ENCODE measurements at places on chromosomes 5 and 9.

DNA sequence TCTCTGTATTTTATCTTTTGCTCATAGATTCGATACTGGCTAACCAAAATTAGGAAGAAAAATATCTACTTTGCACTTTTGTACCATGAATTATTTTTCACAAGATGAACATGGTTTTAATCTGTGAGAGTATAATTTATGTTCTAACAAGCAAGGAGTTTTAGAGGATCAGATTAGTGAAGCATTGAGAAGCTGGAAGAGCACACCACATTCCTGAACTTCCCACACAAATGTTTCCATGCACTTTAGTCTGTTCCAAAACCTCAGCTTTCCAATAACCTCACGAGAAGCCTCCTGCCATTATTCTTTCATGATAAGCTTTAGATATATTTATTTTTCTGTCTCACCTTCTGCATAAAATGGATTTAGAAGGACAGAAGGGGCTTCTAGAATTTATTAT is 98.7 kb upstream of the MPDZ start:
- no peak for DNase-seq

GRCh38 chr9:131406563-131407436 is 12.9 kb downstream of the PRRC2B start:
- no peak for DNase-seq

DNA sequence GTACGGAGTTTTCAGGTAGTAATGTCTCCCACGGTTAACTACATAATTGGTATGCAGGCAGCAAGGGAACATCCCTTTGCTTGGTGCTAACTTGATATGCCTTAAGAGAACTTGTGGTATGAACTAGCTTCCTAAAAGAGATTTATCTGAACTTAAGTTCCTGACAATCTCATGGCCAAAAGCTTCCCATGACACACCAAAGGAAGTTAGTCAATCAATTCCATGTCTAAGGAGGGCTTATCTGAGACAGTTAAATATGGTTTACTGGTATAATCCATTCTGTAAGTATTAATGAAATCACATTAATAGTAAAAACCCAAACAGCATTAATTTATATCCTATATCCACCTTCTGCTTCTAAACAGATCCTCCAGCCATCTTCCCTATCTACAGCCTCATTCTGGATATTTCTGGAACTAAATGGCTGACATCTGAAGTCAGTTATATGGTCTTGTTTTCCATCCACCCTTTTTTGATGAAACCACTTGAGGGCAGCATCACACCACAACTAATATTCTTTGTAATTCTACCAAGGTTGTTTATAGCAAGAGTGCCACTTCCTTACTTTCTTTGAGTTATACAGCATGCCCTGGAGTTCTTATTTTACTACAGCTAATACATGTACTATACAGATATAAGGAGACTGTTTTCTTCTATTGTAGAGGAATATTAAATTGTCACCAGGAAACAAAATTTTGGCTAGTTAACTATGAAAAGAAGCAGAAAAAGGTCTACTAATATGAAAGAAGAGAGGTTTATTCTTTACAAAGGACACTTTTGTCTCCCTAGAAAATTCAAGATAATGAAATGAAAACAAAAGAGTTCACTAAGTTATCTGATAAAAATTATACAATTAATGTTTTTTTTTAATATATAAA is 34.7 kb downstream of the SHOC1 start:
- peak; percentile 60 for DNase-seq

- no peak for DNase-seq
Observed at GRCh38 chr5:178372142-178372571, 139.6 kb upstream of the PHYKPL start.

- no peak for DNase-seq
Observed at GRCh38 chr9:37121881-37122280, 1.5 kb downstream of the ZCCHC7 start.

GRCh38 chr5:106269252-106269843 is 1401.4 kb downstream of the EFNA5 start:
- no peak for DNase-seq

DNA sequence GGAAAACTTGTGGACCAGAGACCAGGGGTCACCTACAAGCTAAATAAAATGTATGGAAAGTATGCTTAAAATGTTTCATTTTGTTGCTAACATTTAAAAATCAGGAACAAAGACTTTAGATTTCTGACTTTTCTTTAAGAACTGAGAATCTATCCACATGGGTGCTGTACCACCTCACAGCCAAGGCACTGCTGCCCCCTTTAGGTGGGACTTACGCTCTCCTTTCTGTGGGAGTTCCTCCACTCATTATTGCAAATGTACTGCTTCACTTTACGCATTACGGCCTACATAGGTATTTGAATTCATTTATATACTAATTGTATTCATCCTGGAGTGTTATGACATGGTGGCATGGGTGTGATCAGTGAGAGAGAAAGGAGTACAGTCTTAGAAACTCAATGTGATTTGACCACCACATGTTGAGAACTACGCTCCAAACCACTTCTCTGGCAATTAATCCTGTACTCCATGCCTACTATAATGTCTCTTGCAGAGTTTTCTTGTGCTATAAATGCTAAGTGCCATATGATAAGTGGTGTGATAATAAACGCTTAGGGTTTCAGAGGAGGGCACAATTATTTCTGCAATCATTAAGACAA is 24.7 kb upstream of the CETN3 start:
- no peak for DNase-seq

GRCh38 chr9:22171691-22172090 is 162.6 kb upstream of the CDKN2B start:
- no peak for DNase-seq

DNA sequence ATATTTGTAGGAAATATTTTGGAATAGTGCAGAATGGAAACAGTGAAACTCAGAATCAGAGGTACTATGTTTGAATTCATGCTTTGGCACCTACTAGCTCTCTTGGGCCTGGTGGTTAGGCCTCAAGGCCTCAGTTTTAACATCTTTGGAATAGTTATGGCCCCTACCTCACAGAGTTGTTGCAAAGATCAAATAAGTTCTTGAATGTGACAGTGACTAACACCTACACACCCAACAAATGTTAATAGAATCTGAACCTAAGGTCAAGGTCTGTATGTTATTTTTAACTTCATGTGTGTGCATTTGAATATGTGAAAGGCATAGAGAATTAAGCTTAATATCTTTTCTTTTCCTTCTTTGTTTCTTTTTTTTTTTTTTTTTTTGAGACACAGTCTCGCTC is 87.3 kb downstream of the SLC44A1 start:
- no peak for DNase-seq

GRCh38 chr5:159415301-159415937 is 85.1 kb upstream of the IL12B start:
- no peak for DNase-seq

DNA sequence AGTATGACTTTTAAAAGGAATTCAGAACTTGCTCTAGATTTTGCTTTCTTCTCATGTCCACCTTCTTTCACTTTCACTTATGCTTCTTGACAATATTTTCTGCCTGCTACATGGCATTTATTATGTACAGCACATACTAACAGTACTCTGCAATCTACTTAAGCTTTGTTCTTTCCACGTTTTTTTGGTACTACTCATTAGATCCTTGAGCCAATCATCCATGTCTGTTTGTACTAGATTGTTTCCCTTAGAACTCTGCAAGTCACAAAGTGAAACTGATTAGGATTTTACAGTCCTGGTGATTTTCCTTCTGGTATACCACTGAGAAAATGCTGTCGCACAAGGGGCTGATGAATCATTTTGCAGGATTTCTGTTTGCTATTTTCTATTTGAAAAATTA is 78.3 kb downstream of the PARP8 start:
- DNase-seq, result no peak

- no peak for DNase-seq
Observed at GRCh38 chr5:126482591-126482990, 59.4 kb downstream of the GRAMD2B start.

DNA sequence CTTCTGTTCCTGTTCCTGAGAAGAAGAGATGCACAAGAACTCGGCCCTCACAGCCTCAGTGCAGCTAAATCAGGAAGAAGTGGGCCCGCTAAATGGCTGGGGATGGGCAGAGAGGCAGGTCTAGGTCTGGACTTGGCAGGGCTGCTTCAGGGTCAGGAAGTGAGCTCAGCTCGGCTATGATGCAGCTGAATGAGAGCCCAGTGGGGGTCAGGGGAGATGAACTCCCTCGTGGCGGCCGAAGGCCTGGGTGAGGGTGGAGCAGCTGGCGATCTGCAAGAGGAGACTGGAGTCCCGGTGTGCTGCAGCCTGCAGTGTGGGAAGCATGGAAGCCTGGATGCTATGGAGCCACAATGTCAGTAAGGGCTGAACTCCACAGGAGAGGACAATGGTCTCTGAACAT is 466.2 kb downstream of the SPOCK1 start:
- no peak for DNase-seq

- DNase-seq, result no peak
Observed at GRCh38 chr9:135109650-135110049, 22.2 kb downstream of the OLFM1 start.

DNA sequence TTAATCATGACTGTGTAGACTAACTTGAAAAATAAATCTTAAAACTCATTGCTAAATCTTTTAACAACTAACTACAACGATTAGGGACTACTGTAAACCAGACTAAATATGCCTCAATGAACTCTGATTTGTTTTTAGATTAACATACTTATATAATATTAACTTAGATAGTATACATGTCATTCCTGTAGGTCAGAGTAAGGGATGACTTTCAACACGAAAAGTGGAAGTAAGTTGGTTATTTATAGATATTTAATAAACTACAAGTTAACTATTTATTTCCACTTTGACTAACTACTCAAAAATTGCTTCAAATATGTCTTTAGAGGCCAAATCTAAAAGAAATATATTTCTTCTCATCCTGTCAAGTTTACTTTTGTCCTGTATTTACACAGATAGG is 795.6 kb downstream of the PTPRD start:
- no peak for DNase-seq

GRCh38 chr9:94269264-94269663 is 10.2 kb downstream of the ZNF169 start:
- DNase-seq, result no peak

DNA sequence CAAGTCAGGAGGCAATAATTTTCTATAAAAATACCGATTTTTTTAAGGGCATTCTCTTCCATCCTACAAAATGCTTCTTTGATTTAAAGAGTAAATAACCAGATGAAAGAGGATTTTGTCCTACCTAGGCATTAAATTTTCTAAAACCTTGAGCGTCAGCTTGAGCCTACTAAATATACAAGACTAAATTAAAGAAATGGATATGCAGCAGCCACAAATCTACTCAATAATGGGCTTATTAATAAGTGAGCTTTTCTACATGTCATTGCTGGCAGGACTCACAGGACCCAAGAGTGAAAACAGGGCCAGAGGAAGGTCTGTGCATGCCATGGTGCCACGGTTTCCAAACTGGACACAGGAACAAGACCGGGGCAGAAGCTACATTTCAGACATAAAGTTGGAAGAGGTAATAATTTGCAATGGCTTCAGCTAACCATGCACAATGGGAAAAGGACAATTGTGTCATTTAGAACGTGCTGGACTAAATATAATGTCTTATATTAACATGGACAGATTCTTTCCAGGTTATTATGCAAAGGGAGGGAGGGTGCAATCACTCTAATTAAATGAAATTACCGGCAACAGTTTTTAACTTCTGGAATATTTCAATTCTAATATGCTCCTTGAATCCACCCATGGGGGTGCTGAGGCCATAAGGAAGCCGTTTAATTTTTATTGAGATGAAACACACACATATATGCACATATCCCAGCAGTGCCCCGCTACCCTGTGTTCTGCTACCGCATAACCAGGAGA is 5.2 kb downstream of the WHRN start:
- DNase-seq, result no peak

GRCh38 chr9:89311346-89312221 is 589 bp downstream of the CKS2 start:
- DNase-seq, result no peak

DNA sequence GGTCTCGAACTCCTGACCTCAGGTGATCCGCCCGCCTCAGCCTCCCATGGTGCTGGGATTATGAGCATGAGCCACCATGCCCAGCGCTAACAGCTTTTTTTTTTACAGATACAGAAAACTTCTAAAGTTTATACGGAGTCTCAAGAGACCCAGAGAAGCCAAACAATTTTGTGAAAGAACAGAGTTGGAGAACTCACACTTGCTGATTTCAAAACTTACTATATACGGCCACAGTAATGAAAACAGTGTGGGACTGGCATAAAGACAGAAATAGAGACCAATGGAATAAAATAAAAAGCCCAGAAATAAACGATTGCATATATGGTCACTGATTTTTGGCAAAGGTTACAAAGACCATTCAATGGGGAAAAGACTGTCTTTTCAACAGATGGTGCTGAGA is 85.6 kb upstream of the CACNA1B start:
- no peak for DNase-seq

- DNase-seq, result no peak
Observed at GRCh38 chr9:107485458-107486043, 4.0 kb downstream of the KLF4 start.

DNA sequence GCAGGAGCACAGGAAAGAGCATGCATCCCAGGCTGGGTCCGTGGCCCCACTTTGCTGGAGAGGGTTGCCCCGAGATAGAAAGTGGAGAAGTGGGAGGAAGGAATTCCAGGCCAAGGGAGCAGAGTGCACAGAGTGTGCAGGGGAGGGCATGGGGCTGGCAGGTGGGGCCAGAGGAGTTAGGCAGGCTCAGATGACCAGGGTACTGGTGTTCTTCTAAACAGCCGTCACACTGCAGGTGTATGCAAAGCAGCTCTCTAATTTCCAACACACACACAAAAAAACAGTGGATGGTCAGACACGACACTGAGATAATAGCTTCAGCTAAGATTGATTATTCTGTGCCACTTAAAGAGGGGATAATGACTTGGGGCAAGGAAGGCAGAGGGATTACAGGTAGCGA is 212.2 kb downstream of the MTRR start:
- peak; percentile 67 for DNase-seq

- no peak for DNase-seq
Observed at GRCh38 chr9:89920131-89920530, 315.3 kb downstream of the GADD45G start.

DNA sequence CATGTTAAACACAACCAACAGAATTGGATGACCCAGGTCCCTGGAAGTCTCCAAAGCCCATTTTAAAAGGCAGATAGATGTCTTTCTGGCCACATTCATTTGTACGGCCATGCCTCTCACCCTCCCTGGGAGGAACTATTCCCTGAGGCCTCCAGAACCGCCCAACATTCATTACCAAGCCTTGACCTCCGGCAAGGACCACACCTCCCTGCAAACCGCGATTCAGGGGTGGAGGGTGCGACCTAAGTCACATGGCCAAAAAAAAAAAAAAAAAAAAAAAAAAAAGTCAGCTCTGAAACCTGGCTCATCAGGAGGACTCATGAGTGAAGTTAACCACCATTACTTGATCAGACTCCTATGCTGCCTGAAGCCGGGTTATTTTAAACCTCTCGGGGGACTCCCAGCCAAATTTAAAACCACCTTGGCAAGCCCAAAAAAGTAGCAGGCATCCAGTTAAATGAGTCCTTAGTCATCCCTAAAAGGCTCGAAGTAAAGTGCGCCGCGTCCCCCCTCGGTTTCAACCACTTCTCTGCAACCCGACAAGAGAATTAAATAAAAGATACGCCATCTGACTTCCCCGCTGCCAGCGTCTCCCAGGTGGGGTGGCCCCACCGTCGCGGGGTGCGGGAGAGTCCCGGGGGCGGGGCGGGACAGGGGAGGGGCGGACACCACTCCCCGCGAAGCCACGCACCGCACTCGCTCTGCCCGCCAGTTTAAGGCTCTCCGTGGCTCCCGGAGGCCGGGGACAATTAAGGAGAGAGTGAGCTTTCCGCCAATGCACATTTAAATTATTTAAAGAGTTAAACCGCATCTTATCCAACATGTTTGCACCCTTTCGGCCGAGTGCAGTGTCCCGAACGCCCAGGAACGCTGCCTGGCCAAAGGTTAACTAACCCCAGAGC is 2.3 kb downstream of the KLF9 start:
- DNase-seq, result no peak

- DNase-seq, result no peak
Observed at GRCh38 chr9:134313470-134313869, 12.8 kb upstream of the RXRA start.

Measured in NCI-H1417 treated with DMSO at 0.1 percent for 48 hours (cell line).